ENCODE measurements at places on chromosomes 12 and 14. TPM values are rescaled to one million over a fixed set of nuclear protein-coding genes. Genes with fewer than 3 reads are reported as not detected.

The CACNA1C gene
- total RNA-seq, result 1.4 TPM

The NR4A1 gene
- 4.4 TPM for total RNA-seq

The FAM186B gene
- not detected for total RNA-seq

The RASAL1 gene
- not detected for total RNA-seq

The WIF1 gene
- 0.23 TPM for total RNA-seq

The POLE2 gene
- 75.1 TPM for total RNA-seq

The RPGRIP1 gene
- total RNA-seq, result not detected

The NYNRIN gene
- 0.30 TPM for total RNA-seq

The GRIP1 gene
- total RNA-seq, result not detected

The PLCZ1 gene
- total RNA-seq, result not detected

The NPFF gene
- total RNA-seq, result not detected

The CLEC14A gene
- total RNA-seq, result not detected

The KRT74 gene
- not detected for total RNA-seq

The KRT86 gene
- total RNA-seq, result 13.6 TPM

The FERMT2 gene
- total RNA-seq, result 67.7 TPM

The E2F7 gene
- 2.5 TPM for total RNA-seq

The PLBD1 gene
- 0.59 TPM for total RNA-seq

The CLECL1 gene
- not detected for total RNA-seq

The PROX2 gene
- total RNA-seq, result not detected

The MGAT2 gene
- 39.1 TPM for total RNA-seq

The GPR137C gene
- 0.81 TPM for total RNA-seq

The KRT81 gene
- 2.2 TPM for total RNA-seq

The KLHL42 gene
- 13.6 TPM for total RNA-seq

The SPATS2 gene
- total RNA-seq, result 32.5 TPM

The RPL10L gene
- not detected for total RNA-seq

The WNT1 gene
- total RNA-seq, result not detected

The KRT75 gene
- not detected for total RNA-seq

The PSME1 gene
- total RNA-seq, result 39.3 TPM

The MYO1A gene
- not detected for total RNA-seq

The RIMBP2 gene
- total RNA-seq, result not detected

The HOXC10 gene
- total RNA-seq, result 19.8 TPM

The ANKRD13A gene
- 96.8 TPM for total RNA-seq
